ENCODE measurements at places on chromosomes 11 and 22.

GRCh38 chr22:25701056-25701780 is 40.8 kb upstream of the MYO18B start:
- no peak for DNase-seq

DNA sequence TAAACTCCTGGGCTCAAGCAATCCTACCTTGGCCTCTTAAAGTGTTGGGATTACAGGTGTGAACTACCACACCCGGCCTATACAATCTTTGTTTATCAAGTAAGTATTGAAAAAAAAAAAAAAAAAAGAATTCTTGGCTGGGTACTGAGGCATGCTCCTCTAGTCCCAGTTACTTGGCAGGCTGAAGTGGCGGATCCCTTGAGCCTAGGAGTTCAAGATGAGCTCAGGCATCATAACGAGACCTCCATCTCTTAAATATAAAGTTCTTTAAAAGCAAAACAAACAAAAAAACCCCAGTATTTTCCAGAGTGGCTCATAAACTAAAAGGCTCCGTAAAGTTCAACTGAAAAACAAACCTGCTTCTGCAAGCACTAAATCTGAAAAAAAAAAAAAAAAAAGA is 50.3 kb upstream of the GAB2 start:
- DNase-seq = no peak

- no peak for DNase-seq
Measured at GRCh38 chr22:26529345-26529744, 17.1 kb upstream of the TFIP11 start.

- no peak for DNase-seq
Measured at GRCh38 chr11:71173709-71174108, 78.7 kb downstream of the SHANK2 start.

DNA sequence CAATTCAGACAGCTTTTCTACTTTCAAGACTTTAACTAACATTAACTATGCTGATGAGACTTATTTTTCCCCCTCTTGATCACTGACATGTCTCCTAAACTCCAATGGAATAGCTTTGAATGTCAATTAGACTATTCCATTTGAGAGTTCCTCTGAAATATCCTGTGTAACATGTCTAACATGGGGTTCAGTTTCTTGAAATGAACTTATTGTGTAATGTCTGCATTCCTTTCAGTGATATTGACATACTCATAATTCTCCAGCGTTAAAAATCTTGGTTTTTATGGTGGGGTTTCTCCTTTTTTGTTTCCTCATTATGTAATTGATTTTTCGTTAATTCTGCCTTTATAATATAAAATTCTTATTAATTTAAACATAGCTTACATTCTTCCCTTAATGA is 37.7 kb upstream of the SPTBN2 start:
- no peak for DNase-seq

DNA sequence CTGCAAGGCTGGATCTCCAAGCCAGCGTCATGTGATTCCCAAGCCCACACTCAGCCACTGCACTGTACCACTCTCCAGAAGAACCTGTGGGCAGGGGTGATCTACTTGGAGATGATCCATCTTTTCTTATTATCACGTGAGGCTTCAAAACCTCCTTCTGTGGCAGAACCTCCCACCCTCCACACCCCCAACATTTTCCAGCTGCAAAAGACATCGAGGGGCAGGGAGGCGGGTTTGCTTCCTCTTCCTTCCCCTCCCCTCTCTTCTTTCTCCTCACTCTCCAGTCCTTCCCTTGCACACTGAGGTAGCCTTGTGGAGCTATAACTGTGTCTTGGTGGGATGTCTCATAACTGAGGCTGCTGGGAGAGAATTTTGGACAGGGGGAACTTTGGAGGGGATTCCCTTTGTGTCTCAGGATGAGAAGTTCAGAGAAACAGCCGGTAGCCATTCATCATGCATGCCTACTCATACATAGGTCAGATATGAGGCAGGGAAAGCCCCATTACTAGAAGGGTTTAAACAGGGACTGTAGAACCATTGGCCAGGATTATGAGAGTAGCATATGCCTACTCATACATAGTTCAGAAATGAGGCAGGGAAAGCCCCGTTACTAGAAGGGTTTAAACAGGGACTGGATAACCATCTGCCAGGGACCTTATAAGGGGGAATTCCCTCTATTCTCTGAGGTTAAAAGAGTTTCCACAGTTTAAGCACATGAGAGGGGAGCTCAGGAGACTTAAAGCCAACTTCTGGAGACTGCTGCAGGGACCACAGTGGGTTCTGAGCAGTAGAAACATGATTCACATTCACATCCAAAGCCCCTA is 420.7 kb upstream of the CADM1 start:
- DNase-seq = no peak

- no peak for DNase-seq
Measured at GRCh38 chr22:36744413-36744765, 31.5 kb downstream of the IFT27 start.

- no peak for DNase-seq
Measured at GRCh38 chr11:121341609-121342008, 49.0 kb downstream of the SC5D start.

GRCh38 chr22:31544481-31545480 is 48.4 kb downstream of the SFI1 start:
- no peak for DNase-seq

DNA sequence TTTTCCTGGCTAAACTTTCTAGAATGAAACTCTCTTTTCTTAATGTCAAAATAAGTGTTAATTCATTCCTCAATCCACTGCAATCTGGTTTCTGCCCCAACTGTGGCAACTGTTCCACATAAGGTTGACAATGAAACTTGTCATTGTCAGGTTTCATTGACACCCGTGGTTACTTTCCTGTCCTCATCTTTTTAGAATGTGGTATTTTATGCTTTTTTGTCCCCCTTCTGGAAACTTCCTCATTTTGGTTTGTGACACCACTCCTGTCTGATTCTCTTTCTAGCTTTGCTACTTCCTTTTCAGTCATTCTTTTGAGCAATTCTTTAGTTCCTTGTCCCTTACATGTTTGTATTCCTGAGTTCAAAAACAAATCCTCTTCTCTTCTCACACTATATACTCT is 7.5 kb upstream of the PDE3B start:
- DNase-seq = no peak

- DNase-seq = no peak
Measured at GRCh38 chr22:21106000-21106399, 60.3 kb downstream of the LRRC74B start.

GRCh38 chr11:128324531-128325141 is 262.7 kb downstream of the ETS1 start:
- DNase-seq = no peak

DNA sequence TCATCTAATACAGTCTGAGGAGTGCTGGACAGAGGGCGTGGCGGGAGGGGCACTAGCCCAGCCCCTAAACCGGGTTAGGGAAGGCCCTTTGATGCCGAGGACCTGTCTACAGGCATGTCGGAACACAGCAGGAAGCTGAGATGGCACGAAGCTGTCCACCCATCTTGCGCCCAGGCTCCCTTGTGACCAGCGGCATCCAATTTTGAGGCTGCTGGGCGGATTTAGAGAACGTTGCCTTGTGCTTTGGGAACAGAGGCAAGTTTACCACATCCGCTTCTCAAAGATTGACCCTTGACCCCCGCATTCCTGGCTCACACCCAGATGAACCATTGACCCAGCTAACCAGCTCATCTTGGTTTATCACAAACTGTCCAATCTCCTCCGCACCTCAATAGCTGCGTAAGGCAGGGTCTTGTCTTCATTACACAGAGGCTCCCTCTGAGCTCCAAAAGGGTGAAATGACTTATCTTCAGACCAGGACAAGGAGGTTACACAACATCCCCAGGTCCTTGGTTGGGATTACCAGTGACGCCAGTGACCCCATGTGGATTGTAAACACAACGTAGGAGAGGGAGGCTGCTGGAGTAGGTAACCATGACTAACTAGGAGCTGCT is 4.5 kb downstream of the FAM83F start:
- DNase-seq = no peak

- DNase-seq = no peak
Measured at GRCh38 chr11:65090628-65091027, 5.4 kb upstream of the VPS51 start.

DNA sequence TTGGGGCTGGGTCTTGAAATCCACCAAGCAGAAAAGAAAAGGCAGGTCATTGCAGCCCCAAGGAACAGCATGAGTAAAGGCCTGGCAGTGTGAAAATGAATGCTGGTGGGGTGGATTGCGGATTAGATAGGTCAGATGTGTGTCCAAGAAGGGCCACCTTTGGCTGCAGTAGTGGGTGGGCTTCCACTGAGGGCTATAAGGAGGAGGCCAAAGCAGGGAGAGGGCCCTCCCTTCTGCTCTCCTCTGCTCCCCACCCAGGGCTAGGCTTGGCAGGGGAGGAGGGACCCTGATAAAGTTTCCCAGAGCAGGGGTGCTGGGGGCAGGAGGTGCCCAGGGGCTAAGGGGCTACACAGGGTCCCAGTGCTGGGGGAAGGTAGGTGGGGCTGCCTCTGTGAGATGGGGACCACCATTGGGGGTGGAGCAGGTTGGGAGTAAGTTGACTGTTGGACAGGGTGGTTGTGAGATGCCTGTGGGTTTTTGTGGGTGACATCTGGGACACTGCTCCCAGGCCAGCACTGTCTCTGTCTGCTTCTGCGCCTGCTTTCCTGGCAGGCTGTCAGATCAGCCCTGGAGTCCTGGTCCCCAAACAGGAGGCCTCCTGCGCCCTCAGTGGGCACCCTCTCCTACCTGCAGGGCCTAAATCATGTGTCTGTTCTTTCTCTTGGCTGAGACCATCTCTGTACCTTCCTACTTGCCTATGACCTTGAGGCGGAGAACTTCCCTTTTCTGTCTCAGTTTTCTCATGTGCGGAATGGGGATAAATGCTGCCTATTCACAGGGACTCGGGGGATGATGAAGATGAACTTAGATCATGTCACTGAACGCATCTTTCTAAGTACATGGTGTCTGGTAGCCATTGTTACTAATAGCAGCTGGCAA is 1.9 kb downstream of the CAPN5 start:
- no peak for DNase-seq

DNA sequence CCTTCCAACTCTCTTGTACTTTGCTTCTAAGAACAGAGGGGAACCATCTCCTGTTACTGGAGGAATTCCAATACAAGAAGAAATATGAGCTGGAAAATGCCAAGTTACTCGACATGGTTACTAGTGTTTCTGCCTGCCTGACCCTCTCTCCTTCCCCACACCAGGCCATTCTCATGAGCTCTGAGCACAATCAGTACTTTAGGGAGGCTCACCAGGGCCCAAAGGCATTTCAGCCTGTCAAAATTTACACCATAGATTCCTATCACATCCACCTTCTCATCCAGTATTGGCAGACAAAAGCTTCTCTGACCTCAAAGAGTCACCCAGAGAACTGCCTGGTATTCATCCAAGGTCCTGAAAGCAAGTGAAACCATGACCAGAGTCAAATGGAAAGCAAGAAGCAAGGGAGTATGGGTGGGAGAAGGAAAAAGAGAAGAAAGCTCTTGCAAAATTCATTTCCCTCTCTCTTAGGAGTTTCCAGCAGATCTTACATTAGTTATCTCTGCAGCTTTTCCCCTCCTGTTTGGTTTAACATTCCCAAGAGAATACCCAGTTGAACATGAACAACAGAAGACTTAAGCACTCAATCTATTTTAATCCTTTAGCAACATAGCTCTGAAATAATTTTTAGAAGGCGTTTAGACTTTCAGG is 58.7 kb upstream of the NCAM1 start:
- DNase-seq = no peak

DNA sequence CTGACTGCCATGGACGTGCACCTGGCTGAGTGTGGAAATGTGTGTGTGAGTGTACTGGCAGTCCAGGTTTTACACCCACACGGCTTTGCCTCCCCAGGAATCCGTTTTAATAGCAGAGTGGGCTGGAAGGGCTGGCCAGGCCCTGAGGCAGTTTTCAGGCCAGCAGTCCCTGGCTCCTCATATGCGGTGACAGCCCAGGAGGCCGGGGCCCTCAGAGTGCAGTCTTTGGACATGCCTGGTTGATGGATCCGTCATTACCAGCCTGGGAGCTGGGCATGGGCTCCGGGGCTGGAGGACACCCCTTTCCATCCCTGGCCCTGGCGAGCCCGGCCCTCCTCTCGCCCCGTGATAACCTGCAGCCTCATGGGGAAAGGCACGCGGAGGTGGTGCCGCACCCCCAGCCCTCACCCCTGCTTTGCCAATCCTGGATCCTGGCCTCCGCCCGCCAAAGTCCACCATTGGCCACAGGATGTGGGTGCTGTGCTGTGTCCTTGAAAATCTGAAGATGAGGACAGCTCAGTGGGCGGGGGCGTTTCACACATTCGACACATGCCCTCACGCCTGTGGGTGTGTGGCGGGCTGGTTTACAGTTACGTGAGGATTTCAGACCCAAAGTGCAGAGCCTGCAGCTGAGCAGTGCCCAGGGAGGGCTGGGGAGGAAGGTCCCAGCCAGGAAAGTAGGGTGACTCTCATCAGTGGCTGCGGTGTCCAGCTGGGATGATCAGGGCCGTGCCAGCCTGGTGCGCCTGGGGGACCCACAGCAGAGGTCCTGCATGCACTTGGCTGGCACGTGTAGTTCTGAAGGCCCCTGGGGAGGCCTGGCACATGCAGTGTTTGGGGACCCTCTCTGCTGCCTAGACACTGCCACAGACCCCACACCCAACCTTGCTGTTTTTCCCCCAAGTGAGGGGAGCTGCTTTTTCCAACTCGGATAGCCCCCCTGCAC is 55.1 kb downstream of the RTN4R start:
- no peak for DNase-seq

- DNase-seq = no peak
Measured at GRCh38 chr22:26789951-26790350, 132.6 kb downstream of the MIAT start.

GRCh38 chr11:14513800-14514199 is 6.4 kb downstream of the PSMA1 start:
- no peak for DNase-seq

DNA sequence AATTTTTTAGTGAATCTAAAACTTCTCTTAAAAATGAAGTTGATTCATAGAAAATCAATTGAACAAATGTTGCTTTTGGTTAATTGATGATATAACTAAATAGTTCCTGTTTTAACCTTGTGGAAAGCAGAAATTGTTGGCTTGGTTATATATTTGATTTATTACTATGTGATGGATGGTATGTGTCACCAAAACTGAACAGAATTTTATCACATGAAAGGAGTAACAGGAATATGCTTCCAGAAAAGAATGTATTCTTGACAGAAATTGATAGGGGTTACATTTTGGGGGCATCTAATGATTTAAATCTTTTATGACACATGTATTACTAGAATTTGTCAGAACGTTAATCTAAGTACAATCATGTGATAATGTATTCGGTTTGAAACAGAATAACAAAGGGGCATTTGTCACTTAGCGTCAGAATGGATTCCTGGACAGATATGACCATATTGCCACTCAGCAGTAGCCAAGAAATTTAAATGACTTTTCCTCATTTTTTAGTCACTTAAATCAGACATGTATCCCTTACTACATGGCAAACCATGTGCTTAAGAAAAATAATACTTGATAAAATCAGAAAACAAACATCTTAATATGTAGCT is 295.2 kb downstream of the GRM5 start:
- no peak for DNase-seq
